Spinal cord (tissue), 10 donors: ENCODE measurements at places on chromosomes 1 and 21. TPM values are rescaled to one million over a fixed set of nuclear protein-coding genes. Genes with fewer than 3 reads are reported as not detected.

The AMY1B gene
- 0.18 TPM for polyA plus RNA-seq

The SELE gene
- polyA plus RNA-seq: 1.0 TPM

The PERM1 gene
- polyA plus RNA-seq: 0.39 TPM

The KLF17 gene
- 0.22 TPM for polyA plus RNA-seq

The ETNK2 gene
- polyA plus RNA-seq: 59.9 TPM

The KCNE1 gene
- 1.7 TPM for polyA plus RNA-seq

The CASQ1 gene
- 4.6 TPM for polyA plus RNA-seq

The H6PD gene
- 22.1 TPM for polyA plus RNA-seq

The IQGAP3 gene
- 10.4 TPM for polyA plus RNA-seq

The RNU1-1 gene
- polyA plus RNA-seq: not detected

The RNU1-4 gene
- polyA plus RNA-seq: not detected

The FMO5 gene
- 5.0 TPM for polyA plus RNA-seq

The CRYAA gene
- polyA plus RNA-seq: not detected

The CYP4X1 gene
- polyA plus RNA-seq: 21.7 TPM

The MTX1 gene
- 35.8 TPM for polyA plus RNA-seq

The MYBPH gene
- polyA plus RNA-seq: 0.24 TPM
